ENCODE measurements at places on chromosomes 6 and 20.

DNA sequence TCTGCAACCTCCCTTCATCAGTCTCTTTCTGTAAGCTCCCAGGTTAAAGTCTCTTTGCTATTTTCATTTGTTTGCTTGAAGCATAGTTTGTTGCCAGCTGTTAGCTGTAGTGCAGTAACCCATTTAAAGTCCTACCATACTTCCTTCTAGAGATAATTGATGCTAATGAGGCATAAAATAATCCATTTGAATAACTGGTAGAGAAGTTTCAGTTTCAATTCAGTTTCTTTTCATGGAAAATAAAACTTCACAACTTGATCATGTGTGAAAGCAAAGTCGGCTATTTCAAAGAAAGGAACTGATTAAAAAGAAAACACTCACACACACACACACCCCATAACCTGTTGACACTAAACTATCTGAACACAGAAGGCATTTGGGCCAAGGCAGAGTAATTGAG, 68.5 kb upstream of the TENT5A start:
- no peak for DNase-seq

DNA sequence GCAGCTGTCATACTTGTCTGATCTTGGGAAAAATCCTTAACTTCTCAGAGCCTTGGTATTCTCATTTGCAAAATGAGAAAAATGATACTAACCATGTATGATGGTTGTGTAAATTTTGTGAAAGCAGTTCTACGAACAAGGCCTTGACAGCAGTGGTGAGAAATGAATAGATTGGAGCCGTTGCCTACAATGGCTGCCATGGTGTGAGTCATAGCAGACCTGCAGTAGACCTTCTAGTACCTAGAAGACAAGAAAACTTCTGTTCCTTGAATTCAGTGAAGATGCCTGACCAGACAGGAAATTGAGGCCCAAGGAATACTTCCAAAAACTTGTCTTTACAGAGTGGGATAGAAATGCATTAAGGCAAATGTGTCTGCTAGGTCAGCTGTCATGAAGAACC, 338.9 kb downstream of the QKI start:
- no peak for DNase-seq

DNA sequence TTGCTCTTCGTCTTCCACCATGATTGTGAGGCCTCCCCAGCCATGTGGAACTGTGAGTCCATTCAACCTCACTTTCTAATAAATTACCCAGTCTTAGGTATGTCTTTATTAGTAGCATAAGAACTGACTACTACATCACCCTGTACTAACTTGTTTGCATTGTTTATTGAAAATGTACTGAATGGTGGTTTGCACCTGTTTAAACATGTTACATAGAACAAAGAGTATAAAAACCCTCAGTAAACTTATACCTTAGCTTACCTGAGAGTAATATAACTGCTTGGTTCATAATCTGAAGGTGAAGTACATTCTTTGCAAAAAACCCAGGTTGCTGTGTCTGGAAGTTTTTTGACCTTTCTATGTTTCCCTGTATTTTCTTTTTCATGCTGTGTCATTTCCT, 777.8 kb downstream of the TBC1D32 start:
- DNase-seq, result no peak

DNA sequence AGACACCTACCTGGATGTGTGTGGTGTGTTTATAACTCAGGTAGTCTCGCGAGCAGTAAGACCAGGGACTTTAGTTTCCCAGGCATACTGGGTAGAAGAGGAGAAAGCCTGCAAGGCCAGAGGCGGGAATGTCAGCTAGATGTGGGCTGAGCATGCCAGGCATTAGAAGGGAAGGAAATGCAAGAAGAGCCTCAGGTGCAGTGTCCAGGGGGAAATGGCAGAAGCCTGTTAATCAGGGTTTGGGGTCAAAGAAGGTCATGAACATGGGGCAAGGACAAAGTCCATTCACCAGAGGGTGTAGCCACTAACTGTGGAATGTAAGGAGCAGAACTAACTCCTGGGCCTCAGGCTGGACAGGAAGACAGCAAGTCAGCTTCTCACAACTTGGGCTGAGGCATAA, 305.0 kb downstream of the SMOC2 start:
- DNase-seq, result no peak

All from AG04449 (cell line).